Right cardiac atrium (tissue), 5 donors: ENCODE measurements at places on chromosomes 16 and 17.

- DNase-seq: peak; percentile 78
Measured at GRCh38 chr16:75108792-75109731, 7.5 kb downstream of the LDHD start.

- no peak for DNase-seq
Measured at GRCh38 chr16:68900009-68900408, 56.7 kb downstream of the TANGO6 start.

GRCh38 chr17:43431714-43432523 is 33.1 kb downstream of the ARL4D start:
- peak; percentile 69 for DNase-seq

GRCh38 chr16:30995927-30996323 is 10.9 kb downstream of the HSD3B7 start:
- DNase-seq: no peak

DNA sequence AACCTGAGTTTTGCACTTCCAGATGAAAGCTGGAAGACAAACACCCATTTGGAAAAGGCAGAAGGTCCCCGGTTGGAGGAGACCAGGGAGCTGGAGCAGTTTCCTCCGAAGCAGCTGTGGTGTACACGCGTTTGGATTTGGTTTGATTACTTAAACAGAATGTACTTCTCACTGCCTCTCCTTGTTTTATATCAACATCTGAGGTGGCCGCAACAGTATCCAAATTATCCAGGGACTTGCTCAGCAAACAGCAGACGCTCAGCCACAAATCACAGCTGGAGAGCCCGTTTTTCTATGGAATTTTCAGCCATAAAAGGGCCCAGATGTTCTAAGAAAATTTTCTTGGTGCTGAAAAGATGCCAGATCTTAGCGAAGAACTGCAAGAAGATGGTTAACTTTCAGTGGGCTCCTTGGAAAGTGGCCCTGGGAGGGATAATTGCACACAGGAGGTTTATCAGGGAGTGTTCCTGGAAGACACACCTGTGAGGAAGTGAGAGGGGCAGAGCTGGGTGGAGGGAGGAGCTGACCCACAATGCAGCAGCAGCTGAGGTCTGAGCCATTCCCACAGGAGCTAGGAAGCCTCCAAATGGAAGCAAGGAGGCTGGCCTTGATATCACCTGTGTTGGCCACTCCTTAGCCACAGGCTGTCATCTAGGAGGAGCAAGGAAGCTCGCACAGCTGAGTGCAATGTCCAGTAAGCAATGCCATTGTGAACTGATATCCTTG is 28.9 kb upstream of the CDH5 start:
- DNase-seq: no peak

DNA sequence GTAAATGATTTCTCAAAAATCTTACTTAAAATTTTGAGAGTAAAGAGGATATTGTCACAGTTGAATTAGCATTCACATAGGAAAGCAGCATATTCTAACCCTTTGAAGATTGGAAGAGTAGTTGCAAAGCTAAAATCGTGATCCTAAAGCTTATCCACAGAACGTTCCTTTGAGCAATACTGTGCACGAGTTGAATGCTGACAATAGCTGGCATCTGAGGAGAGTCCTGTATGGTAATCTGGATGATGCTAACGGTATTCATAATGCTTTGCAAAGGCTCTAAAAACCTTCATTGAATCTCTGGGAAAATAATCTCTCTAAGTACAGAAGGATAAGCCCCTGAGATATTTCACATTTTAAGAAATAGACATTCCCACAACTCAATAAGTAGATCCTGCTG is 354.6 kb downstream of the CDH8 start:
- DNase-seq: no peak
